ENCODE measurements at places on chromosomes 16 and 17.

DNA sequence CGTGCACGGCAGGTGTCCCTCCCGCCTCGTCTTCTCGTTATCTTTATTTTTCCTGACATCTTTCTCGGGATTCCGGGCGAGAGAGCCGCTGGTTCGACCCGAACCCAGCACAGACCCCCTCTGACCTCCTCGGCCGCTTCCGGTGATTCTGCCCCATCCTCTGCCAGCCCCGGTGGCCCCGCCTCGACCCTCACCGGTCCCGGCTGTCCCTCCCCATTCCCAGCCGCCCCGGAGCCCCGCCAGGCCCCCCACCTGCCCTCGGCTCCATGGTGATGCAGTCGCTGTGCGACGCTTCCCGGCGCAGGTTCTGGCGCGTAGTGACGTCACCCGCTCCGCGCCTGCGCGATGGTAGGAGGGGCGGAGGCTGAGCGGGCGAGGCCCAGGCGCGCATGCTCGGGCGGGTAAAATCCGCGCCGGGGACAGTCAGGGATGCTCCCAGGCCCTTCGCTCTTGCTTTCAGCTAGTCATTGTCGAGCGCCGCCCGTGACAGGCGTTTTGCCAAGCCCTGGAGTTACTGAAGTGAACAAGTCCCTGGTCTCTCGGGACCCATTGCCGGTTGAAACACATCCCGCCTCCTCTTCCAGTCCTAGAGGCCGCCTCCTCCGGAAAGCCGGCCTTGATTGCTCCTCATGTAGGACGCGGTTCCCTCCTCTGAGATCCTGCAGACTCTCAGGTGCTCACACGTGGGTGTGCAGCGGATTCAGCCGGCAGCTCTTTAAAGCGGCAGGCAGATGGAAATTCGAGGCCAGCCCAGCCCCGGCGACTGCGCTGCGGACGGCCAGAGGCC is at the start of gene MTHFSD:
Gene MTHFSD, minus strand, starts transcription at position 319 of the 787 bp plus-strand sequence. Its CDS starts 51 bp downstream, at position 268.
- peak; percentile 85 for DNase-seq

- DNase-seq: no peak
Observed at GRCh38 chr17:40791787-40792436, 7.8 kb downstream of the KRT28 start.

GRCh38 chr17:3885970-3886369 is 6.9 kb downstream of the CAMKK1 start:
- no peak for DNase-seq

DNA sequence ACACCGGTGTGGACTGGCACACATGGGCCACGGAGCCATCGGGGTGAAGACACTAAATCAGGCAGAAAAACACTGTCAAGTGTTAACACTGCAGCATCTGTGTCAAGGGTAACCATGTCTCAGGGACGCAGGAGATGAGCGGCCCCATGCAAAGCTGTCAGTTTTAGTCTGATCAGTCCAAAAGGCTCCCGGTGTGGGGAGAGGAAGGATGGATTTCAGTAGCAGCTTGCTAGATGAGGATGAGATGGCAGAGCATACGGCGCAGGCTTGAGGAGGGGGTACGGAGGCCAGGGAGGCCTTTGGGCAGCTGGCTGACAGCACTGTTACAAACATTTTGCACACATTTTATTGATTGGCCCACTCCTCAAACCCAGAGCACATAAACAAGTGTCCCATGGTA is 98.1 kb downstream of the GNAO1 start:
- DNase-seq: no peak

DNA sequence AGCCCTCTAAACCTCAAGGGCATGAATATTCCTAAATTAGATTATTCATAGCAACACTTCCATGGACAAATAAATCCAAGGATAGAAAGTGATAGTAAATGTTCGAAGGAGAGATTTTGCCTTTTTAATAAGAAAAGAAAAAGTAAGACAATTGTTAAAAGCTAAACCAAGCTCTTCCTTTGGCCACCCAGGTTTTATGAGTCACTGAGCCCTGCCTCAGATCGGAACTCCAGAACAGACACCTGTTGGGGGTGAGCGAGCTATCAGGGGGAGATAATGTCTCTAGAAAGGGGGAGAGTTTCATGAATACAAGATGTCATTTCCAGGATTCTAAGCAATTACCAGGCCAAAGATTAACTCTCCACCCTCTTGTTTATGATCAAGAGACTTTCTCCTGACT is 171.4 kb downstream of the ANKFN1 start:
- no peak for DNase-seq

- DNase-seq: no peak
Observed at GRCh38 chr16:83227336-83227735, 580.4 kb upstream of the HSBP1 start.

DNA sequence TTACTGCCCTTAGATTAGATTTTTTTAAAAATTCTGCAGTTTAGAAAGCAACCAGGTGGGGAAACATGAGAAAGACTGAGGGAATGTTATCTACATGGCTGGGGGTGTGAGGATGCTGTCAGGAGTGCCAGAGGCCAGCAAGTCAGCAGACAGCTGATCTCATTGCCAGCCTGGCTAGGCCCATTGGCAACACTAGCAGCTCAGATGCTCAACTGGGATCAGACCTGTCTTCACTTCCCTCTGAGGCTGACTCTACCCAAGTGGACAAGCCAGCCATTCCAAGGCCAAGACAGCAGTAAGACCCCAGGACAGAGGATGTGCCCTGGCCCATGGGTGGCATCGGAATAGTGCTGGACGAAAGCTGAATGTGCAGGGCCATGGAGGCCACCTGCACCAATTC is 96.2 kb downstream of the TMEM132E start:
- DNase-seq: no peak

DNA sequence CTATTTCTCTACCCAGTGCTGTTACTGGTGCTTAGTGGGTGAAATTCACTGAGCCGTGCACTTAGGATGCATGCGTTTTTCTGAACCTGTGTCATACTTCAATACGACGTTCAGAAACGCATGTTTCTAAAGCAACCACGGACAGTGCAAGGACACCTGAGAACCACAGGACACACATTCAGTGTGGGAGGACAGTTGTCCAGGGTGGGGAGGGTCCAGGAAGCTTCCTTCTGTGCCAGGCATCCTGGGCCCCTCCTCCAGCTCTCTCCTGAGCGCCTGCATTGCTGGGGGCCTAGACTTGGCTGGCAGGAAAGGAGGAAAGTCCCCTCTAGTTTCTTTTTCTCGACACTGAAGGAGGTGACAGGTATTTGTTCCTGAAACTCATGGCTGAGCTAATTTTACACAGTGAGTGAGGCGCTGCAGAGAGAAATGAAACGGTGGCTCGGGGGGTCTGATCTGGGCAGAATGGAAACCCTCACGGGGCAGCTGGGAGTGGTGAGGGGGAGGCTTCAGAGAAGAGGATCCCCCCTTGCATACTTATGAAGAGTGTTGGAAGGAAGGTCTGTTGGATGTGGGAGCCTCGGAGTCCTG is 89.9 kb downstream of the IRF8 start:
- DNase-seq: no peak

DNA sequence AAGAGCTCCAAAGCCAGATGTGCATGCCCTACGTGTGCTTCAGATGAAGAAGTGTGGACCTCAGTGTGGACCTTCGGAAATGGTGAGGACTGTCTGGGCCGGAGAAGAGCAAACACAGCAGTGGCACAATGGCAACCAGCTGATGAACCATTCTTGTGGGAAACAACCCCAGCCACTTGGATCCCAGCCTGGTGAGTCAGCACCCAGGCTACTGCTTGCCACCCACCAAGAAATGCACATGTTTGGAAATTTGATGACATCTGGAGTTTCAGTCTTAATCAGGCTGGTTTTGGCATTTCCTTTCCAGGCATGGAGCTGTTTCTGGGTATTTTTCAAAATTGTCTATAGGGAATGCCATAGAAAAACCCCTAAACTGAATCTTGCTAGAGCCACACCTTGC is 42.7 kb downstream of the DYNLRB2 start:
- no peak for DNase-seq

GRCh38 chr16:87794485-87795078 is 28.8 kb upstream of the KLHDC4 start:
- DNase-seq: no peak

DNA sequence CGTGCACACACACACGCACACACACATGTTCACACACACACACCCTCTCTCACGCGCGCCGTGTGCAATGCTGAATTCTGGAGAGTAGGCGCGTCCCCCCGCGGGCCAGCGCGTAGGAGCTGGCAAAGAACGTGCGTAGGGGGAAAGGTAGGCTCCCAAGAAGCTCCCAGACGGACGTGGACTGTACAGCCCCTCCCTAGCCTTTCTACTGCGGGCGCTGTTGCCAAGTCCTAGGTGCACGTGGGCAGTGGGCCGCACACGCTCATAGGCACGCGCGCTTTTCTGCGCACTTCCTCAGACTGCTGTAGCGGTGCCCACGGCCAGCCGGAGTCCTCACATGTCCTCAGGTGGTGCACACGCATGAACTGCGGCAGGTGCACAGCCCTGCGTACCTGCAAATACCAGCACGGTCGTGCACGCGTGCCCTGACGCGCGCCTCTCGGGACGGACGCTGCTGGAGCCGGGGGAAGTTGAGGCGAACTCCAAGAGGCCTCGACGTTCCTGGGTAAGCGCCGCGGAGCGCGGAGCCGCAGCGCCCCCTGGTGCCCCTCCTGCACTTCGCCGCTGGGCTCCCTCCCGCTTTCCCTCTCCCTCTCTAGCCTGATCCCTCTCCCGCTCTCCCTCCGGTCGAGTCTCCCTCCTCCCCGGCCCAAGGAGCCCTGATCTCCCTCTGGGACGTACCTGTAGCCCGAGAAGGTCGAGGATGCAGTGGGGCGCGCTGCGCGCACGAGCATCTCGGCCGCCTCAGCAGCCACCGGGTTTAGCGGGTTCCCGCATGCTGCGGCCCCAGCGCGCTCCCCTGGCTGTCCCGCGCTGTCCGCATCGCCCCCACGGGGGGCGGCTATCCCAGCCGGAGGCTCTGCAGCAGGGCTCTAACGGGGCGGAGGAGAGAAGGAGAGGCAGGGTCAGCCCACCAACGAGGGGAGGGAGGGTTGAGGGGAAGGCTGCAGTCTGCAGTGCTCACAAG is 749 bp downstream of the GRIN2A start:
- DNase-seq: no peak

DNA sequence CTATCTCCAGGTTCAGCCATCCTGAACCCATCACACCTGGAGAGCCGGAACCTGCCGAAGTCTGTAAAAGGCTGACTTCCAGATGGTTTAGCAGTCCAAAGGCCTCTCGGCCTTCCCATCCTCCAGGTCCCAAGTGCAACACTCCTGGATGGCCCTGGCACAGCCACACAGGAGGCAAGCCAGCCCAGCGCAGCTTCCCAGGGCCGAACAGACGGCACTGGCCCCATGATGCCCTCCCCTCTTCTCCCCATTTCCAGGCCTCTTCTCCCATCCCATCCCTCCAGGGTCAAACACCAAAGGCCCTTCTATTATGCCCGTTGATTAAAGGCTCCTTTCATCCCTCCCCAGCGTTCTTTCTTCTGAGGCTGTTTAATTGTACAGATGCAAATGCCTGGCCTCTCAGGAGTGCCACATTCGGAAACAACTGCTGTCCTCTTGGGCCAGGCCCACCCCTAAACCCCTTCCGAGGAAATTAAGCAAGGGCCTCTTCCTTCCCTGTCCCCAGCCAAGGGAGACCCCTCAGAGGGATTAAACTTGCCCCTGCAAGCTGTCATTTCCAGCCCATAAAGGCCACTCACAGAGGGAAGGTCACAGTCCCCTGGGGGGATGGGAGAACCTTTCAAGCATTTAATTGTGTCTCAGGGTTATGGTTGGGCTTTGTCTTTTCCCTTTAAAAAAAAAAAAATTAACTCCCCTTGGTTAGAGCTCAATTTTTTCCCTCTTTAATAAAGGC is 30.8 kb downstream of the AXIN2 start:
- no peak for DNase-seq

DNA sequence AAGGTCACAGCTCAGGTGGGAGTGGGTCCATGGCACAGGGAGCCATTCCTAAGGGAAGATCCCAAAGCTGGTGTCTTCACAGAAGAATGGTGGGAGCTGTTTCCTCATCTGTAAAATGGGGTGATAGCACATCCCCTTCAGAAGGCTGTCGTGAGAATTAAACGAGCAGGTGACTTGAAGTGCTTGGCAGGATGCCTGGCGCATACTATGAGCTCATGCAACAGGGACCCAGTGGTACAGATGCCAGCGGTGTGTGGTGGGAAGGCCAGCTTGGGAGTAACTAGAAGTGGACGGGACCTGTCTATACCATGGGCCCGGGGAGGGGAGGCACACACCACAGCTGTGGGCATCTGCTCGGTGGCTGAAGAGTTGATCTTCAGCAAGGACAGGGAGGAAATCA is 189.3 kb upstream of the TNRC6C start:
- no peak for DNase-seq

DNA sequence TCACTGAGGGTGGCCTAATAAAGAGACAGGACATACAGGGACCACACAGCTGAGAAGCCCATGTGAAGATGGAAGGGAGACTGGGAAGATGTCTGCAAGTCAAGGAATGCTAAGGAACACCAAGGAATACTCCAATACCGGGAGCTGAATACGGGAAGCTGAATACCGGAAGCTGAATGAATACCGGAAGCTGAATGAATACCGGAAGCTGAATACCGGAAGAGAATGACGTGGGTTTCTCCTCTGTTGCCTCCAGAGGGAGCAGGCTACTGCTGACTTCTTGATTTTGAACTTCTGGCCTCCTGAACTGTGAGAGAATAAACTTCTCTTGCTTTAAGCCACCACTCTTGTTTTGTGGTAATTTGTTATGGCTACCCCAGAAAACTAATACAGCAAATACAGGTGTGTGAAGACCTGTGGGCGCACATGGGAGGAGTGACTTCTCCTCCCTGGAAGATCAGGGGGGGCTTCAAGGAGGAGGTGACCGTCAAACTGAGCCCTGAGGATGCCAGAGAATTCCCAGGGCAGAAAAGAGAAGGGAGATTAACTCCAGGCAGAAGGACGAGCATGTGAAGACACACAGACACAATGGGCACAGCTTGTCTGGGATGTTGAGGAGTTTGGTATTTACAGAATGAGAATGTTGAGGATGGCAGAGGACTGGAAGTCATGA is 259.9 kb downstream of the IRF8 start:
- no peak for DNase-seq

- no peak for DNase-seq
Observed at GRCh38 chr16:3188925-3189825, 1.2 kb downstream of the OR1F1 start.

GRCh38 chr17:81050645-81051625 is 16.0 kb downstream of the BAIAP2 start:
- DNase-seq: no peak

- DNase-seq: no peak
Observed at GRCh38 chr17:76714822-76715495, 4.2 kb upstream of the MXRA7 start.

- DNase-seq: no peak
Observed at GRCh38 chr17:55420776-55421178, 858 bp downstream of the MMD start.

- no peak for DNase-seq
Observed at GRCh38 chr16:60771138-60771537, 1265.1 kb downstream of the CDH8 start.

- peak; percentile 92 for DNase-seq
Observed at GRCh38 chr16:31128711-31129567, 6.6 kb downstream of the PRSS8 start.

- DNase-seq: no peak
Observed at GRCh38 chr17:48589831-48590606, at the start of gene HOXB3. TSS of gene HOXB3 (minus strand) at chr17:48590241. CDS start at chr17:48552474, 37,767 bp downstream.
